GM18507 (cell line): ENCODE measurements at places on chromosomes 2 and 18.

GRCh38 chr2:117217145-117217544 lies 597.3 kb upstream of the DDX18 start:
- DNase-seq: no peak

DNA sequence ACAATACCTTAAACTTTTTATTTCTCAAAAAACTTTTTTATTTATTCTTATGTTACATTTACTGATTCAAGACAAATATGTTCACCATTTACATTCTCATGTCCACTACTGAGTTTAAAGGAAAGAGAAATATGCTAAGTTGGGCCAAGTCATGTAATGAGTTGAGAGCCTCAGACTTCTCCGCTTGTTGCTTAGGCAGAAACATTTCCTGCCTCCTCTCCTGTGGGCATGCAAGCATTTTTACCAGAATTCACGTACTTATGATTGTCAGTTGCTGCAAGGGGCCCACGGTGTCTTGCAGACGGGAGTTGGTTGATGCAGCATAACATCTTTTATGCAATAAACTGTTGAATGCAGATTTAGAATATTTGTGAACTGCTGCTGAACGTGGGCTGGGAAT lies 51.8 kb downstream of the MYO1B start:
- DNase-seq: no peak

DNA sequence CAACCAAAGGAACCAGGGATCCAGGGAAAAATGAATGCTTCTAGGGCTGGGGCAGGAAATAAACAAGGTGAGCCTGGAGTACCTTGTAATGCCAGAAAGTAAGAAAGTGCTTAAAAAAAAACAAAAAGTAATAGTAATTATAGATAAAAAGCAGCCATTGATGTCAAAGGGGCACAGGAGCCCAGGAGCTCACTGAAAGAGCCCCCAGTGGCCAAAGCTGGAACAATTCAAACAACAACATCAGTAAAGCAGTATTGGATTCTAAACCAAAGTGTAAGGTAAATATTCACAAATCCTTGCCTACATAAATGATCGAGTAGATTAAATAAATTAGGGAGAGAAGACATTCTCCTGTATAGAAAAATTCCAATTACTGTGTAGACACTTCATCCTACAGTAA lies 114.3 kb upstream of the ARL4C start:
- no peak for DNase-seq

DNA sequence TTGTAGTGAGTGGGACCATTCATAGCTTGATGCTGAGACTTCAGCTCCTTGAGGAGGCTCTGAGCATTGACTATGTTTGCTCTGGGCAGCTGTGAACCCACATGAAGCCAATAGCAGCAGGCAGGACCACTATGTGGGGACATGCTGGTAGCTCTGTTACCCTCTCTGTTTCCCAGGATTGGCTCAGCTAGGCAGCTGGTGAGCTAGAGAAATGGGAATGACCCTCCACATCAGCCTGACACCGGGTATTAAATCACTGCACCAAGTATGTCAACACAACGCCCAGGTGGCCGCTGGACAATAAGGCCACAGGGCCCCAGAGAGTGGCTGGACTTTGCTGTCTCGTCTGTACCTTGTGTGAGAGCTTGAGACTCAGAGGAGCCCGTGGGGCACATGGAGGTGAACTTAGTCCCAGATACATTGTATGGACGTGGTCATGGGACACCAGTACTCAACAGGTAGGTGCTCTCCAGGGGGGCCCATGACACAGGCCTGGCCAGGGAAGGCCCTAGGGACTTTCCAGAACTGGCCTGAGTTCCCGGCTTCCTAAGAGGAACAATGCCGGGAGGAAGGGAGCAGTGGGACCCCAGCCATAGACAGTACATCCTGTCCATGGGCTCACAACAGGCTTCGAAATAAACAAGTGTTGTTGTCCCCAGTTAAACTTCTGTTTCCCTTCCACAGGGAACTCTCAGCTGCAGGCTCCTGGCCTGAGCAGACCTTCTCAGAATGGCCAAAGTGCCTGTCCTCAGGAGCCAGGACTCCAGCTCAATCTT lies 35.2 kb downstream of the HS1BP3 start:
- no peak for DNase-seq

DNA sequence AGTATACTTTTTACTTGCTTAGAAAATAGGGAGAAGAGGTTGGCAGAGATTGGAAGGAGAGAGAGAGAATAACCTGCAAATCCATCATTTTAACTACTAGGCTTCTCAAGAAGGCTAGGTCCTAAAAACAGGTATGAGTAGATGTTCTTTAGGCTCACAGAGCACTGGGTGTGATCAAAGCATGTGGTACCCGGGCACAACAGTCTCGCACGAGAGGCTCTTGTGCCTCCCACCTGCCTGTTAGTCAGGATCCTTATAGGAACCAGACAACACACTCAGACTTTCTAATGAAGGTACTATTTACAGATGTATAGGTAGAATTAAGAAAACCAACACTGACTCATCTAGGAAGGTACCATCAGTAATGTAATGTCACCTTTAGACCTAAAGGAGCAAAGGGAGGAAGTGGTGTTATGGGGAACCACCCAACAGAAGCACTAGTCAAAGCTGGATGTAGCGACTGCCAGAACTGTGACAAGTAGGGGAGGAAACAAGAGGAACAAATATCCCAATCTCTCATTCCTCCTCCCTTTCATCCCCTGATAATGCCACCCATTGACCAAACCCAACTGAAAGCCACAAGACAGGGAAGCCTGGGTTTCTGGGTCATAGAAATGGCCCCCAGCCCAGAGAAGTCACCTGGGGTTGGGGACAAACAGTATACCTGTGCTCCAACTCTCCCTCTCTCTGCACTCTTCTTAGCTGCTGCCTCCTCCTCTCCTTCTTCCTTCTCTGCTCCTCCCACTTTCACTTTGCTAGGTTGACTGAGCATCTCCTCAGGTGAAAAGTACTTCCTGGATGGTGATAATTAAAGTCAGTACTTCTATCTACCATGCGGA lies 16.0 kb upstream of the MARCHF4 start:
- DNase-seq: no peak

DNA sequence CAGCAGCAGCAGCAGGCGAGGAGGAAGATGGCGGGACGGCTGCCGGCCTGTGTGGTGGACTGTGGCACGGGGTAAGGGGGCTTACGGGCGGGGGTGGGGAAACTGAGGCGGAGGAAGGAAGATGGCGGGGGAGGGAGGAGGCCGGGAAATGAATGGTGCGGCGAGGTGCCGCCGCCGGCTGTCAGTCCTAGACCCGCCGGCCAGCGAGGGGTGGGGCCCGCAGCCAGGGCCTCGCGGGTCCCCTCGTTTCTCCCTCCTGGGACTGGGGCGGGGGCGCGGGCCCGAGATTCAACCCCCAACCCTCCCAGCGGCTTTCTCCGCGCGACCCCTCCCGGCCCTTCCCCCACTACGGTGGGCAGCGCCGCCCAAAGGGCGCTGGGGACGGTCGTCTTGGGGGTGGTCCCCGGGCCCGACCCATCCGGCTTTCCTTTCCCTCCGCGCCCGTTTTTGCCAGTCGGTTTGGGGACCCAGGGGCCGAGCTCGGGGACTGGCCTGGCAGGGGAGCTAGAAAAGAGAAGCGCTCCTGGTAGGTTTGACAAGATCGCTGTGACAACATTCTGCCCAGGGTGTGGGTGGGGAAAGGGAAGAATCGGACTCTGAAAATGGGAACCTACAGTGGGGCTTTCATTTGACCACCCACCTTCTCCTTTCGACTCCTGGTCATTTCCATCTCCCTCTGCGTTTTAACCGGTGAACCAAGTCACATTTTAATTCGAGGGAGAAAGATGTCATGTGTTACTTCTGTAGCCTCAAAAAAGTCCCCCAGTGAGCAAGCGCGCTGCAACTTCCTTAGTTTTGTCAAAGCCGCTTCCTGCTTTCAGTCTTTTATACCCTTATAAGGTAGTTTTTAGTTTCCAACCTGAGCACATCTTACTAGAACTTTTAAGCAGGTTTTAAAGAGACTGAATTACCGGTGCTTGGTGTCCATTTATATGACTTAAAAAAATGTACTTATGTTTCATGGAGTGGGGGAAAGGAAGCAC lies 655 bp downstream of the ACTR3 start:
- no peak for DNase-seq

DNA sequence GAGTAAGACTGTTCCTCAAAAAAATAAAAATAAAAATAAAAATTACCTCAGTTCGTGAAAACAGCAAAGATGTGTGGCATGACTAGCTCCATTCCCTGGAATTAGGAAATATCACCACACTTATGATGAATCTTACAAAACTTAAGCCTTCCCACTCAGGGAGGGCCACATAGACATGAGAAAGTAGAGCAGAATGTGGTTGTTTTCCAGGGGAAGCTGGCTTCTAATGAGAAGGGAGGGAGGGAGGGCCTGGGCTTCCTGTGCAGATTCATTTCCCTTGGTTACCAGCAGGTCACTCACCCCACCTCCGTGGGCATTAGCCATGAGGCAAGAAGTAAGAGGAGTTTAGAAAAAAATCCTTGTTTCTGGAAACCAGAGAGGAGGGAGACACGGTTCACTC lies 95.9 kb upstream of the RMDN2 start:
- no peak for DNase-seq

- no peak for DNase-seq
Measured at GRCh38 chr2:196112418-196113034, 43.9 kb upstream of the DNAH7 start.

- DNase-seq: no peak
Measured at GRCh38 chr2:169761251-169761969, 27.8 kb downstream of the KLHL23 start.

- no peak for DNase-seq
Measured at GRCh38 chr2:135600915-135601314, 69.6 kb downstream of the R3HDM1 start.

GRCh38 chr2:239394346-239394945 lies 6.4 kb downstream of the HDAC4 start:
- DNase-seq: no peak

GRCh38 chr2:105786231-105787230 lies 41.8 kb downstream of the NCK2 start:
- no peak for DNase-seq

GRCh38 chr18:58348951-58349350 lies 279.9 kb downstream of the ALPK2 start:
- DNase-seq: no peak

DNA sequence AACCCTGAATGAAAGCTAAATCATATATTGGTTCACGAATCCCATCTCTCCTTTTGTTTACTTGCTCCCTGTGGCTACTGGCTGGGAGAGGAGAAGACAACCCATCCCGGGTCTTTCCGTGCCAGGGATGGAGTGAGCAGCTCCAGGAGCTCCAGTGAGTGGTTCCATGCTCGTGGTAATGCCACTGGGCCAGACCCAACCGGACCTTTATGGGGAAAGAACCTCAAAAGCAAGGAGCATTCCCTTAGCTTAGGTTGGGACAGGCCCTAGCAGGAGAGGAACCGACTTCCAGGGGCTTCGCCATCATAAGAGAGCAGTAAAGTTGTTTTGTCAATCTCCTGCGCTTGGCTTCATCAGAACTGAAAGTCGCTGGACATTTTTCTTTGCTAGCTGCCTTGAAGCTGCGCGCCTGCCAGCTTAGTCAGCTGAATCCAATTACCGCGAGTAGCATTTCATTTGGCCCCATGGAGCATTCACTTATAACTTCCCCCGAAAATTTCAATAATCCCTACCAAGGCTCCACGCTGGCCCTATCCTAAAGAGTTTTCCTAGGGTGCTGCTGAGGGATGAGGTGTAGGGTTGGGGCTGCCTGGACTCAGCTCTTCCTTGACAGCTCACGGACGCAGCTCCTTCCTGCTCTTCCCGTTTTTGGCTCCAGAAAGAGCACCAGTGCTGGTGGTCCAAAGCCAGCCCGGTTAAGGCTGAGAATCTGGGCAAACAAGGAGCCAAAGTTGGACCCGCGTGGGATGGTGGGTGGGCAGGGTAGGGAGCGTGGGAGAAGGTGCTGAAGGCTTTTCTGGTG lies 4.9 kb downstream of the HOXD3 start:
- no peak for DNase-seq

DNA sequence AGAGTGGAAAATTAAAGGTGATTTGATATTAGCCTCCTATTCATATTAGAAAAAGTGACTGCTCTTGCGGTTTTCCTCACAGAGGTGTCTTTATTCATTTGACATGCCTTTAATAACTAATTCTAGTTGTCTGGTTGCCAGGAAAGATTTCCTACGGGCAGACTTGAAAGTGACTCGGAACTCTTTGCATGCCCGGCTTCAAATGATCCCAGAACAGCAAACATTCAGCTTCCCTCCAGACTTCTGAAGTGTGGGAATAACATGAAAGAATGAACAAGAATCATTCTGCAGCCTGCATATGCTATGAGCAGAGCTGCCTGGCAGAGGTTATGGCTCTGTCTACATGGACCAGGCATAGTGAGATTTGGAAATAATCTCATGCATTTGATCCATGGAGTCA lies 89.6 kb upstream of the PKDCC start:
- no peak for DNase-seq

DNA sequence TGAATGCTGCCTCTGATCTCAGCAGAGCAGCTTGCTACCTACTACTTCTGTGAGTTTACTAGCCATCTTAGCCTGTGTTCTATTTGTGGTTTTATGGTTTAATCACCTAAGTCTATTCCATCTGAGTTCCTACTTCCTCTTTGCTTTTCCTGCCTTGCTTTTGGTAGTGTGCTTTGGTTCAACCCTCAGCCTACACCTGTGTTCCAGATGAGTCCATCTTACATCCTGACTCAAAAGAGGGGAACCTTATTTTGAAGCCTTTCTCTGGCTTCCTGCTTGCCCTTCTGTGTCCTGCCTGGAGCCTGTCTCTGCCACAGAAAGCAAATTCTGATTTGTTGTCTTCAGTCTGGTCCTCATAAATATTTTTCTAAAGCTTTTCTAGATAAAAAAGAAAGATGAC lies 530.3 kb upstream of the MEX3C start:
- no peak for DNase-seq

DNA sequence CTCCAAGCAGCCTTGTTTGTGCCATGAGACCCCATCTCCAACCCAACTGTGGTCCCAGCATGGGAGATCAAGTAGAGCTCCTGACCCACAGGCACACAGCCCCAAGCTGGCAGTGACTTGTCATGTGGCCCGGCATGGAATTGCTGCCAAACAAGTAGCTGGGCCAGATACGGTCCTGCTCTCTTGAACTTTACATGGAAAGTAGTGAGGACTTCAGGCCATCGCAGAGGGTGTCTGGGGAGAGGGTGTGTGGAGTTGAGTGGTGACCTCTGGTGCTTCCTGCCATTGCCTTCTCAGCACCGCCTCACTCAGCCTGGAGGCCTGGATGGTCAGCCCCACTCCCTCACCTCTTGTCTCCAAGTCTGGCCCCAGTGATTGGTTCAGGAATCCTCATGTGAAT lies 10.9 kb upstream of the SLC4A3 start:
- DNase-seq: no peak

- DNase-seq: no peak
Measured at GRCh38 chr18:3442919-3443318, 7.1 kb upstream of the TGIF1 start.

- DNase-seq: no peak
Measured at GRCh38 chr2:122307763-122308162, 552.3 kb downstream of the TSN start.

DNA sequence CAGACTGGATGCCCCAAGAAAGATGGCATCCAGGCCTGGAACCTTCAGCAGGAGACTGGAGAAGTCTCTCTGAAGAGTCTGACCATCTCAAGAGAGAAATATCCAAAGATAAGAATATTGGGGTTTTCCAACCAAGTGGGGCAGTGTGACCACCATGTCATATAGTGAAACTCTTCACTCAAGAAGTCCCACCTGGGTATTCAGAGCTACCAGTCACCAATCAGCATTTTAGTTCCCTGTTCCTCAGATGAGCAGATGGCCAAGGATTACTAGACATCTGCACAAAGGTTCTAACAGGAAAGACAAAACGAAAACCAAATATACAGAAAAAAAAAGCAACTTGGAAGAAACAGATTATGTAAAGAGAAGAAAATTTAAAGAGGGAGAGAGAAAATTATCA lies 38.5 kb upstream of the CXCR4 start:
- no peak for DNase-seq
